ENCODE measurements at places on chromosomes 2 and 18.

GRCh38 chr2:54673501-54673998, 49.9 kb upstream of the EML6 start:
- DNase-seq, result peak; percentile 10

- no peak for DNase-seq
Measured at GRCh38 chr2:109455731-109456691, 157.8 kb downstream of the SEPTIN10 start.

DNA sequence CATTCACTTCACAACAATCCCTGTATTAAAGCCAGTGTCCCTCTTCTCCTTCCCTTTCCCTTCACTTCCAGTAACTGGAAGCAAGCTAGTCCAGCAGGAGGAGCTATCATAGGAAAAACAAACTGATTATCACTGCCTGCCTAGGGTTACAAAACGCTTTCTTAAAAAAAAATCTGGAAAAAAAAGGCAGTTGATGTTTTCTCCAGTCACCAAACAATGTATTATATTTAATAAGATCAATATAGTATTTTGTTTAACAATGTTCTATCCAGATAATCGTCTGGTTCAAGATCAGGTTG, 78.8 kb upstream of the ITGB6 start:
- no peak for DNase-seq

DNA sequence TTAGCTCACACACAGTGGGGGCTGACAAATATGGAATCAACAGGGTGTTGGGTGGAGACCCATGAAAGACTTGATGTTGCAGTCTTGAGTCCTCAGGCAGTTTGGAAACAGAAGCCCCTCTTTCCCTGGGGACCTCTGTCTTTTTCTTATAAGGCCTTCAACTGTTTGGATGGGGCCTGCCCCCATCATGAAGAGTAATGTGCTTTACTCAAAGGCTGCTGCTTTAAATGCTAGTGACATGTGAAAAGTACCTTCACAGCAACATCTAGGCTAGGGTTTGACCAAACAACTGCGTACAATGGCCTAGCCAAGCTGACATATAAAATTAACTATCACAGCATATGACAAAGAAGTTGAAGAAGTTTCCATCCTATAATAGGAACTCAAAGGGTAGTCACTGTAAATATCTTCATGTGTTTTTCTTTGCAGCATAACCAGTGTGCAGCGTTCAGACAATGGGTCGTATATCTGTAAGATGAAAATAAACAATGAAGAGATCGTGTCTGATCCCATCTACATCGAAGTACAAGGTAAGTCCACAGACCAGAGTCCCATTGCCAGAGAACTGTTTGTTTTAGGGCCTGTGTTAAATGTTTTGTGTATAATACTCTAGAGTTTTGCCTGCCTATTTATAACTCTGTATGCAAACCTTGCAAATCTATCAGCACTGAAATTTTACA, 46.3 kb downstream of the MERTK start:
- DNase-seq, result no peak

DNA sequence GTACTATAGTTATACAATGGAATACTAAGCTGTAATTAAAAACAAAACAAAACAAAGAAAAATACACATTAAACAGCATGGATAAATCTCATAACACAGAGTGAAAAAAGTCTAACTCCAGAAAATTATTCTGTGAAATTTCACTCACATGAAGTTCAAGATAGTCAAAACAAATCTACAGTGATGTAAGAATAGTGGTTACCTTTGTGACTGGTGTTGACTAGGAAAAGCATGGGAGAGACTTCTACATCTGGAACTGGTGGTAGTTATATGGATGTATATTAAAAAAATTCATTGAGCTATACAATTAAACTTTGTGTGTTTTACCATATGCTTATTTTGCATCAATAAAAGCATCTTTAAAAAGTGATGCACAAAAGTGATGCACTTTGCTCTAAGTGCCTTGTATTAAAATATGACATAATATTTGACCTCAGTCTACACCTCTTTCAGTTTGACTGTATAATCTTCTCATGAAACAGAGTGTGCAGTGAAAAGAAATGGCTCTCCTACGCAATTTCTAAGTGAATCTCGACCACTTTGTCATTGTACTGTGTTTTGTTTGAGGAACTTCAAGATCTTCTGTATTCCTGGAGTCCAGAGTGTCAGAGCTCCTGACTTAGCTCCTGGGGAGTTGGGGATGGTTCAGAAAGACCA, 28.0 kb downstream of the STAT4 start:
- no peak for DNase-seq

DNA sequence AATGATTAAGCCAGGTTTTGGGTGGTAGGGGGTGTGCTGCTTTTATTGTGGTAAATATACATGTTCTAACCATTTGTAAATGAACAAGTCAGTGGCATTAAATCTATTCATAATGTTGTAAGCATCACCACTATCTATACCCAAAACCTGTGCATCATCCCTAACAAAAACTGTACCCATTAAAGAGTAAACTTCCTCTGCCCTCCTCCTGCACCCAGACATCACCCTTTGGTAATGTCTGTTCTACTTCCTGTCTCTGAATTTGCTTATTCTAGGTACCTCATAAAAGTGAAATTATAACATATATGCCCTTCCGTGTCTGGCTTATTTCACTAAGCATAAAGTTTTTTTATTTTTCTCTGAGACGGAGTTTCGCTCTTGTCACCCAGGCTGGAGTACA, 14.1 kb downstream of the RIF1 start:
- no peak for DNase-seq

DNA sequence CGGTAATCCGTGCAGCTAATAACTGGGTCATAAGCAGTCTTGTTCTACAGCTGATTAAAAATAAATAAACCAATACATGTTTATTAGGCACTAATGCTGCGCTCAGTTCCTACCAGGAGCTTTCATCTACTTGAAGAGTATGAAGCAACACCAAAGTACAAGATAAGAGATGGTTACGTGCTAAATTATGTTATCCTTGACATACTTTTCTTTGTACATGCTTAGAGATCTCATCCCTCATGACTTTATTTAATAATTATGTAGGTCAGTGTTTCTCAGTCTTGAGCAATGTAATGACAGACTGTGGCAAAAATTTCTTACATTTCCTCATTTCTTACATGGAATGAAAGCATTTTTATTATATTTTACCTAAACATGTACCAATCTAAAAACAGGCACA, 54.6 kb upstream of the COBLL1 start:
- no peak for DNase-seq

DNA sequence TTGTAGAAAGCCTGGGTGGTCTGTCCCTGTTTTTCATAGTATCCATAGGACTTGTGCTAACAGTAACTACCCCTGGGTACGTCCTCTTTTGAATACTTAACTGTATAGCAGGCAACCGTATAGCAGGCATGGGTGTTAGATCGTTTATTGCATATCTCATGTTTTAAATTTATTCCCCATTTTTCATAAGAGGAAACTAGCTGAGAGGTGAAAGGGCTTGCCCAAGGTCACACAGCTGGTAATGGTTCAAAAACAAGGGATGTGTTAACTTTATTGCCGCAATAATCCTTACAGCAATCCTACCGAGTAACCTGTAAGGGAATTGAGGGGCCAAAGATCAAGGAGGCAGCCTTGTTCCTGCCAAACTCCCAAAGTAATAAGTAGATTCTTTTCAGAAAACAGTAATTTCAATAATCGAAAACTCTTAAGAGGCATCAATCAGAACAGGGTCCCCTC, 990 bp upstream of the MGAT4A start:
- no peak for DNase-seq

- no peak for DNase-seq
Measured at GRCh38 chr2:30753630-30754029, 53.6 kb downstream of the CAPN13 start.

GRCh38 chr18:26630596-26630995, 82.2 kb upstream of the KCTD1 start:
- DNase-seq, result no peak

GRCh38 chr2:238669046-238669445, 178.8 kb upstream of the TWIST2 start:
- no peak for DNase-seq

GRCh38 chr2:123695426-123695825, 329.7 kb upstream of the CNTNAP5 start:
- DNase-seq, result no peak

DNA sequence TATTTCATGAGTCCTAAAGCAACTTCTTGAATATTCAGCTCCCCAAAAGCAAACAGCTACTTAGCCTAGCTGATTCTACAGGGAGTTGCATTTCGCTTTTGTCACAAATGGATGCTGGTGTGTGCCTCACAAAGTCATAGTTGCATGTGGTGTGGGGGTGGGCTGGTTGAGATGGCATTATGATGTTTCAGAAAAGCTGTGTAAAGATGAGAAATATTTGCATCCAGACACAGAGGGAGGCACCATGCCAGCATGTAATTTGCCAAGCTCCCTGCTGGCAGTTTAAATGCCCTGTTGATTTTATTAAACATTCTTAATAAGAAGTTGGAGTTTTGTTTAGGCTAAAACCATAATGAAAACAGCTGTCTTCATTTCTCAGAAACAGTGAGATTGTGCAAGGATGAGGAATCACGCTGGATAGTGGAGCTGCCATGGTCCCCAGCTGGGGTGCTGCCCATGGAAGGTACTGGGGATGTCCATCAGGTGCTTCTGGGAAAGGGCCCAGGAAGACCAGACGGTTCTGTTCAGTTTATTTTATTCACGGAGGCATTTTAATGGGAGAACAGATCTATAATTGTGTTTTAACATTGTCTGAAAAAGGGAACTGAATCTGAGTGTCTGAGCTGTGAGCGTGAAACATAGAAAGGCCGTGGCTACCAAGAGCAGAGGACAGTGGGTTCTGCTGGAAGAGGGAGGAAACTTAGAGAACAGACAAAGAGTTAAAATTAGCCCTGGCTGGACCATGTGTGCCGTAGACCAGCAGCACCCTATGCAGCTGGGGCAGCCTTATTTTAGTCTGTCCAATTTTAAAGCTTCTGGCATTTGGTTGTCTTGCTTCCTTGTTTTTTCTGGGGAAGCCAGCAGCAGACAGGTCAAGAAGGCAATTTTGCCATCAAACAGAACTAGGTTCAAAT, 177.1 kb downstream of the FAM210A start:
- no peak for DNase-seq

- DNase-seq, result no peak
Measured at GRCh38 chr2:229779650-229780049, 65.3 kb upstream of the DNER start.

DNA sequence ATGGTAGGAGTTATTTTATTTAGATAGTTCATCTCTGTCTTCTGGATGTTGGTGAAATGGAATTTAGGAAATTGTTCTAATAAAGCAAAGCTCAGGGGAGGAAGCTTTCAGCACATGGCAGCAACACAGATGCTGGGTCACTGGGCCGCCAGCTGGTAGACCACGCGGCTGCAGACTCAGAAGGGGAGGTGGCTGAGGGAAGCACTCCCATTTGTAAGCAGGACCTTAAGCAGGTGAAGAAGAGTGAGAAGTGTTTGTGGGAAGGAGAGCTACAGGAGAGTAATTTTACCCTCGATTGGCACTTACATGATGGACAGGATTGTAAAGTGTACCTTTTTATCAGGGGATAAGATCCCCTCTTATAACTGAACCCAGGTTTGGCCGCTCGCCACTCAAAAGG, 24.4 kb downstream of the NMS start:
- no peak for DNase-seq

GRCh38 chr2:198490748-198491147, 686.4 kb downstream of the PLCL1 start:
- DNase-seq, result no peak

- no peak for DNase-seq
Measured at GRCh38 chr2:231727621-231728020, 19.3 kb downstream of the PTMA start.

DNA sequence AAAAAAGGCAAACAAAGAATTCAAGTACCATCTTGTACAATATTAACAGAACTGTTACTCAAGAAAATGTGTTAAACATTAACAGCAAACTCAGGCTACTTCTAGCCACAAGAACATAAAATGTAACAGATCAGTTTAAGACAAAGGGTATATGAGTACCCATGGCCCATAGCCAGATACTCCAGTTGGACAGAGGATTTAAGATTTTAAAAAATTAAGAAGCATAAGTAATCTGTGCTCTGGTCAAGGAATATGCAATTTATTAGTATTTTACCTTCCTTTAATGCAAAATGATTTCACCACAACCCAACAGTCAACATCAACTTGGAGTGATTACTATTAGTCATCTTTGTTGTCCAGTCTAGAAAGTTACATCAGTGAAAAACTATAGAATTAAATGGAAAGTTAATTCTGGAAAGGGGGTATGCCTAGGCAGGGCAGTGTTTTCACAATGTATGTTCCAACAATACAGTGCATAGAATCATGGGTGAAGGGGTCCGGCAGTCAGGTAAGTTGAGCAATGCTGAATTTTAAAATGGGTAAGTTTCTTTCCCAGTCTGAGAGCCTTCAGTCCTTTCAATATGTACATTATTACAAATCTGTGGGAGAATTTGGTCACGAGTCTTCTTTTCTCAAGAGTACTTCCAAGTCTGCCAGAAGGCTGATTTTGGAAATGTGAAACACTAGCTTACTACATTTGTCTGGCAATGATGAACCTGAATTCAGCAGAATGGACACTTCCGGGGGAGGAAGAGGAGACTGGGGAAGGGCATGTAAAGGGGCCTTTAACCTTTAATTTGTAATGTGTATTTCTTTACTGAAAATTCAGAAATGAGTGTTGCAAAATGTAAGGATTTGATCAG, 34.5 kb downstream of the SFT2D3 start:
- DNase-seq, result no peak

- no peak for DNase-seq
Measured at GRCh38 chr18:51588616-51589015, 391.1 kb upstream of the MEX3C start.

DNA sequence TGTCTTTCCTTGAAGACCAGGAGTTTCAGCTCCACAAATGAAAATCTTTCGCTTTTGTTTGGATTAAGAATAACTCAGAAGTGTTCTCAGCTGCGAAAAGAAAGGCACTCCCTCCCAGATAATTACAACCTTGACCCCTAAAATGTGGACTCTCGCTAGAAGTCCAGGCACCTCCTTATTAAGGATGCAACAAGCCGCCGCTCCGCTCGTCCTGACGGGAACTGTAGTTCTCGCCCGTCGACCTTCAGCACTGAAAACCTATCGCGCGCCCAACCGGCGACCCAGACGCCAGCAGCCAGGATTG, 559 bp downstream of the IMMT start:
- no peak for DNase-seq

DNA sequence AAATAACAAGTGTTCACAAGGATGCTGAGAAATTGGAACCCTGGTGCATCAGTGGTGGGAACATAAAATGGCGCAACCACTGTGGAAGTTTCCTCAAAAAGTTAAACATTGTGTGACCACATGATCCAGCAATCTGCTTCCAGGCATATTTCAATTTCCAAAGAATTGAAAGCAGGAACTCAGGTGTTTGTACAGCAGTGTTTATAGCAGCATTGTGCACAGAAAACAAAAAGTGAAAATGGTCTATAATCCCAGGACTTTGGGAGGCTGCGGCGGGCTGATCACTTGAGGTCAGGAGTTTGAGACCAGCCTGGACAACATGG, 38.6 kb upstream of the MYCN start:
- DNase-seq, result no peak

GRCh38 chr2:120005834-120006521, 6.9 kb upstream of the EPB41L5 start:
- no peak for DNase-seq

GRCh38 chr2:173048897-173049661, 26.6 kb upstream of the MAP3K20 start:
- no peak for DNase-seq

GRCh38 chr2:70927138-70927537, 8.6 kb upstream of the ATP6V1B1 start:
- DNase-seq, result no peak

Measured in activated CD4-positive, alpha-beta T cell treated with anti-CD3 and anti-CD28 coated beads, Interleukin-2, amount 50 U/mL, for 1 hour (primary cell).